Activated CD8-positive, alpha-beta memory T cell treated with anti-CD3 and anti-CD28 coated beads, Interleukin-2, amount 10 ng/mL, durations not matched to agents 7 days and 5 days (primary cell): ENCODE measurements at places on chromosomes 7 and 10. TPM values are rescaled to one million over a fixed set of nuclear protein-coding genes. Genes with fewer than 3 reads are reported as not detected.

GRCh38 chr10:23338886-23339285 is 5.7 kb downstream of the C10orf67 start:
- DNase-seq, result no peak

DNA sequence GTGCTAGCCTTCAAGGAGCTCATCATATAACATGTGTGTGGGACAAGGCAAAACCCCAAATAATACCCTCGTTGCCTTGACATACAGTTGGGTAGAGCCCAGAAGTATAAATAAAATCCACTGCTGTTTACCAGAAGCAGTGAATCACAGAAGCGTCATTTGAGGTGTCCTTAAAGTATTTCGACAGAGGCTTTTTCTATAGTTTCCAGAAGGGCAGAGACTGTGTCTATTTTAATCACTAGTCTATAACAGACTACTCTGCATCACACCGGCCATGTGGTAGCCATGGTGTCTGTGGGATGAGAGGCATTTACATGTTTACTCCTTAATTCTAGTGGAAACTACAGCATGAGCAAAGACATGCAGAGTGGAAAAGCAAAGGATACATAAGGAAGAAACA is 131.3 kb downstream of the CTTNBP2 start:
- no peak for DNase-seq

- DNase-seq, result no peak
Observed at GRCh38 chr10:28215930-28216329, 86.9 kb downstream of the MPP7 start.

GRCh38 chr10:12888470-12888869 is 113.0 kb downstream of the CCDC3 start:
- DNase-seq, result no peak

GRCh38 chr10:79148452-79149344 is 79.9 kb downstream of the ZMIZ1 start:
- no peak for DNase-seq

DNA sequence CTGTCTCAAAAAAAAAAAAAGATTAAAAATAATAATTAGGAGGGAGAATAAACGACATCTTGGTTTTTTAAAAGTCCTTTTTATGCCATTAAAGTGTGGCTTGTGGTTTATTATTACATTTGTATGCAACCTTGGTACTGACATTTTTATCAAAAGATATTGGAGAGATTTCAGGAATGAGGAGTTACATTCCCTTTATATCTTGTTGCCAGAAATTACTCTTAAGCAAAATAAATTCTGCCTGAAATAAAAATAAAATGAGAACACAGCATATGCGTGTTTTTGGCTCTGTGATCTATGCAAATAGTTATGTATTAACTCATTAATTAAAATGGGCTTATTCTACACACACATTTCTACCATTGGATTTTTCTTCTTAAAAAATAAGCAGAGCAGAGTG is 202.4 kb downstream of the BICC1 start:
- DNase-seq, result no peak

- DNase-seq, result no peak
Observed at GRCh38 chr7:111492234-111492633, 70.1 kb downstream of the IMMP2L start.

- DNase-seq, result no peak
Observed at GRCh38 chr10:89256340-89256739, 4.8 kb upstream of the LIPA start.

GRCh38 chr10:9992661-9993060 is 1025.0 kb upstream of the CELF2 start:
- no peak for DNase-seq

GRCh38 chr7:18338910-18339523 is 156.5 kb upstream of the HDAC9 start:
- no peak for DNase-seq

GRCh38 chr7:134186027-134186426 is 58.9 kb downstream of the LRGUK start:
- no peak for DNase-seq

DNA sequence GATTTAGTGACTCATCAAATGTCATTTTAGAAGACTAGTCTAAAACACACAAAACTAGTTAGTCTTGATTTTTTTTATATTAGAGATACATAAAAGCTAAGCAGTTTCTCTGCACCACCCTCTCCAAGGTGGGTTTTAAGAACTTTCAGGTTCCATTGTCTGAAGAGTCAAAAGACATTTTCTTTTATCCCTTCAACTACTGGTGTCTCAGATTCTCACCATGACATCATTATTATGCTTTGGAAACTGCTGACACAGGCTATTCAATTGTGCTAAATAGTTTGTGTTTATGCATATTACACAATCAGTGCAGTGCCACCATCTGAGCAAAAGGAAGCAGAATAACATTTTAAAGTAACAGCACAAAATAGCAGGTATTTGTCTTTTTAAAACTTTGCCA is 52.2 kb downstream of the IGF2BP3 start:
- DNase-seq, result no peak

- no peak for DNase-seq
Observed at GRCh38 chr7:136168821-136169220, 191.7 kb upstream of the MTPN start.

- no peak for DNase-seq
Observed at GRCh38 chr7:108419961-108420908, 36.0 kb downstream of the NRCAM start.

GRCh38 chr10:127896590-127896989 is 3.8 kb upstream of the CLRN3 start:
- DNase-seq, result no peak

GRCh38 chr10:88838766-88839350 is 12.8 kb downstream of the ANKRD22 start:
- no peak for DNase-seq

DNA sequence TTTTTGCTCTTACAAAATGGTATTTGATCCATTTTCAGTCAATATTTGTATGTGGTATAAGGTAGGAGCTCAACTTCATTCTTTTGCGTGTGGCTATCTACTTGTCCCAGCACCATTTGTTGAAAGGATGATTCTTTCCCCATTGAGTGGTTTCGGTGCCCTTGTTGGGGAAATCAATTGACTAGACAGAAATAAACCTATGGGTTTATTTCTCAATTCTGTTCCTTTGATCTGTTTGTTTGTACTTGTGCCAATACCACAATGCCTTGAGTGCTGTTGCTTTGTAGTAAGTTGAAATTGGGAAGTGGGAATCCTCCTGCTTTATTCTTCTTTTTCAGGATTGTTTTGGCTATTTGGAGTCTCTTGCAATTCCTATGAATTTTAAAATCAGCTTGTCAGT is 41.0 kb downstream of the SNX10 start:
- DNase-seq, result no peak

GRCh38 chr10:2543974-2544373 is 523.4 kb upstream of the PFKP start:
- no peak for DNase-seq

DNA sequence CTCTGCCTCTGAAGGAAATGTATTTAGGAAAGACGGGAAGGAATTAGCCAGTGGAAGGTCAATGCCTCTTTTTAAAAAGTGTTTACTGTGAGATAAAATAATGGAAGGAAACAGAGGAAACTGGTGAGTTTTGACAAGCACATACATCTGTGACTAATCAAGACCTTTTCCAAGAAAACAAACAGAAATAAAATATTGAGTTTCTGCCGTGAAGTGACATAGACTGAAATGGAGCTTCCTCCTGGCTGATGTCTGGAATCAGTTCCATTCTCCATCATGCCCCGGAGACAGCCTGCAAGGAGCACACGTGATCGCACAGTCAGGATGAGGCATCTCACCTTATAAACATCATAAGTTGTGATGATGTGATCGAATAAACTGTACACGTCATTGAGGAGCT is 30.7 kb downstream of the TECTB start:
- DNase-seq, result no peak

DNA sequence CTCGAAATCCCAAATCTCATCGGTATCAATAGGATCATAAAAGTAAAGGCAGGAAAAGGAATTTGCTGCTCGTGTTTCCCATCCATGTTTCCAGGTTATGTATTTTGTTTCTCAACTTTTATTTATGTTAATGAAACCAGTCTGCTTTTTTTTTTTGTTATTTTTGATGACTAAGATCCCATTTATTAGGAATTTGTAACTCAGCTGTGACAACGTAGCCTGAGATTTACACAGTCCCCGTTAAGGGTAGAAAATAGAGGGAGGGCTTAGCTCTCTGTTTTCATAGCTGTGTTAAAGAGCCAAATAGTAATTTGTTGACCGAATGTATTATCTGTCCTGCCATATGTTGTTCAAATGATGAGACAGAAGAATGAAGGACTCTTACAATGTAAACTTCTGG is 164.0 kb downstream of the MGMT start:
- no peak for DNase-seq

DNA sequence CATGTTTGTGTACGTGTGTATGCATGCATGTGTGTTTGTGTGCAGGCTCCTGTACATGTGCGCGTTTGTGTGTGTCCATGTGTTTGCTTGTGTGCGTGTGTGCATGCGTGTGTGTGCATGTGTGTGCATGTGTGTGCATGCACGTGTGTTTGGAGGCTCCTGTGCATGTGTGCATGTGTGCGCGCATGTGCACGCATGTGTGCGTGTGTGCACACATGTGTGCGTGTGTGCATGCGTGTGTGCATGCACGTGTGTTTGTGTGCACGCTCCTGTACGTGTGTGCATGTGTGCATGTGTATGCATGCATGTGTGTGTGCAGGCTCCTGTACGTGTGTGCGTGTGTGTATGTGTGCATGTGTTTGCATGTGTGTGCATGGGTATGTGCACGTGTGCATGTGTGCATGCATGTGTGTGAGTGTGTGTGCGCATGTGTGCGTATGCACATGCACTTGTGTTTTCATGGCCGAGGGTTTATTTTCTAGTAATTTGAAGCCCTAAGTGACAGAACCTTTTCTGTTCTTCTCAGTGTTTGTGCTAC is 59.2 kb downstream of the INPP5A start:
- DNase-seq, result no peak

DNA sequence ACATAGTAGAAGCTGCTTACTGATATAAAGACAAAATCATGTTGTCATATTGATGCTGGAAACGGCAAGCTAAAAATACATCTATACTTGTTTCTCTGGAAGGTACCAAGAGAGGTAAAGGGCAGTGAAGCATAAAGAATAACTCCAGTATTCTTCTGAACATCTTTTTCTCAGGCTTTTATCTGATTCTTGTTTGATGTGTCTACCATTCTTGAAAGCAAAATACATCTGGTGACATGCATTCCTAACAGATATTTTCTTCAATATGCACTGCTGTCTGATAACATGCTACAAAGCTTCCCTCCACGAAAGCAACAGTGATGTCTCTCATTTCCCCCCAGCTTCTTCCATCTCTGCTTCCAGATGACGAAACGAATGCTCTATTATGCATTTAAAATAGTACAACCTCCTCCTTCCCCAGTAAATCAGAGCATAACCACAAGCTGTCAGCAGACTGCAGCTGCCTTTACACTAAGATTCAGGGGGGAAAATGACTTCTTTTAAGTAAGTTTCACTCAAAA is 100.8 kb downstream of the ARHGAP21 start:
- DNase-seq, result no peak

DNA sequence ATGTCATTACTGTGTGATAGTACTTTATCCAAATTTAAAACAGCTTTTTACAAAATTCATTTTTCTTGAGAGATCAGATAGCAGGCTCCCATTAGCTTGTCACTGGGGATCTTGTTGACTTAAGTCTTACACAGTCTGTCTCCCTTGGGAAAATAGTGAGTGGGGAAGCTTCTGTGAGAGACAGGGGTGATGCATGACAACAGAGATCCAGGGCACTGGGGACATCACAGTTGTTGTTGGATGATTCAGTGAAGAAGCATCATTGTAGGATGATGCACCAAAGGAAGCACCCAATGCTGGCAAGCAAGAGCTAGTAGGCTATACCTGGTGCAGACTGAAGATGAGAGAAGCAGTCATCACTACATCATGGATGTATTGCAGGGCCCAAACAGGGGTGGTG is 284.7 kb downstream of the HDAC9 start:
- DNase-seq, result no peak

DNA sequence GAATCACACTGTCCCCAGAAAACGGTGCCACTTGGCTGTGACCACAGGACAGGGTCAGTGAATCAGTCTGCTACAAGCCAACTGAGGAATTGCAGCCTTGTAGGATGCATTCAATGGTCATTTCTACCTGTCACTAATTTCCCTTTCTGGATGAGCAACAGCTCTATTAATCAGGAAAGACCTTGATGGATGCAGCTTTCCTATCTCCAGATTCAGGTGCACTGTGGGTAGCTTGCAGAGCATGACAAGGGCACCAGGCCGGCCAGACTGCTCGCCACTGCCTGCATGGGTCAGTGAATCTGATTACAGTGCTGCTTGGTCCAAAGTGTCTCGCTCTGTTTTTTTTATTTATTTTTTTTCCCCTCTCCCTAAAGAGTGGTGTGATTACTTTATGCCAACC is 506.8 kb upstream of the AUTS2 start:
- no peak for DNase-seq

DNA sequence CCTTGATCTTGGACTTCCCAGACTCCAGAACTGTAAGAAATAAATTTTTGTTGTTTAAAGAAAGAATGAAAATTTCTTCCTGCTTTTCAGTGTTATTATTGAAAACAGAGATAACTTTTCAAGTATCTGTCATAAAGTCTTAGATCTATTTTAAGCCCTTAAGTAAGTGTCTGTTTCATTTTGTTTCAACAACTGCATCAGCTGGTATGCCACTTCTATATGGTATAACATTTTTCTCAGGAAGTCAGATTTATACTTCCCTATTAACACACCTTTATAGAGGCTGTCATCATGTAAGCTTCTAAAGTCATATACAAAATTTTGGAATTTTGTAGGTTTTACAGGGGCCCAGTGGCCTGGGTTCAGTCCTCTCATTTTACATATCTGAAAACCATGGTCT is 24.4 kb downstream of the RALA start:
- DNase-seq, result no peak

- DNase-seq, result no peak
Observed at GRCh38 chr7:2007551-2007950, 225.2 kb downstream of the MAD1L1 start.

GRCh38 chr7:953547-954327 is 743 bp downstream of the ADAP1 start:
- DNase-seq, result no peak

Gene OR6B1
- total RNA-seq, result not detected

Gene SORCS1
- total RNA-seq, result not detected

Gene PSD
- 2.8 TPM for total RNA-seq

Gene NANOS1
- 0.23 TPM for total RNA-seq

Gene PCLO
- not detected for total RNA-seq

Gene ST8SIA6
- not detected for total RNA-seq

Gene KCNMA1
- 1.5 TPM for total RNA-seq

Gene ELFN1
- total RNA-seq, result not detected

Gene KIF20B
- total RNA-seq, result 87.5 TPM

Gene ACSM6
- total RNA-seq, result not detected

Gene MYO1G
- 502 TPM for total RNA-seq

Gene AGAP5
- total RNA-seq, result 12.3 TPM

Gene OR2A12
- not detected for total RNA-seq

Gene FAM237B
- total RNA-seq, result not detected

Gene NOS3
- 6.4 TPM for total RNA-seq
